ENCODE measurements at places on chromosomes 11 and 22. TPM values are rescaled to one million over a fixed set of nuclear protein-coding genes. Genes with fewer than 3 reads are reported as not detected.

Gene RAD9A
- total RNA-seq: 12.1 TPM

Gene NXPE4
- total RNA-seq: not detected

Gene TSSK2
- total RNA-seq: not detected

Gene PRODH
- total RNA-seq: 4.0 TPM

Gene LRRC51
- 8.3 TPM for total RNA-seq

Gene OR6A2
- total RNA-seq: 0.56 TPM

Gene RIMBP3C
- 0.22 TPM for total RNA-seq

Gene FAM111B
- total RNA-seq: 6.4 TPM

Gene TSKU
- total RNA-seq: 29.2 TPM

Gene RIN1
- 1.9 TPM for total RNA-seq

- DNase-seq: no peak
Measured at GRCh38 chr11:62556875-62557631, 10.4 kb upstream of the AHNAK start.

GRCh38 chr11:69415411-69416142, 65.9 kb upstream of the LINC01488 start:
- no peak for DNase-seq

DNA sequence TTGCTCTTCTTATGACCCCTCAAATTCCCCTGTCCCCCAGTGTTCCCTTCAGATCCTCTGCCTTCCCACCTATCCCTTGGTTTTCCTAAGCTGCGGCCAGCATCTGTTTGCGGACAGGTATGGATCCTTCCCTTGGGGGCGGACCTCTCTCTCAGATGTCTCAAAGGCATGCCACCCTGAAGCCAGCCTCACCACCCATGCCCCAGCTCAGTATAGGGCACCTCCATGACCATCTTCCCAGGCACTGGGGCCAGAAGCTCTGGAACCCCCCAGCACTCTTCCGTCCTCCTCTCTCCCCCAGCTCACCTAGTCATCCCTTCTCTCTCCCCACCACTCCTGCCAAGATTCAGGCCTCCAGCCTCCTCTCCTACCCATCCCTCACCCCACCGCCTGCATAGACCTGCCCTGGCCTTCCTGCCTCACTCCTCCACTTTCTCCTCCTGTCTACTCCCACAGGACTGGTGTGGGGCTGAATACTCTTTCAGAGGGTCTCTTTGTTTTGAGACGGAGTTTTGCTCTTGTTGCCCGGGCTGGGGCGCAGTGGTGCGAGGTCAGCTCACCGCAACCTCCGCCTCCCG, 2.2 kb downstream of the LRRC75B start:
- DNase-seq: no peak

GRCh38 chr11:62264004-62264403, 6.0 kb upstream of the SCGB2A2 start:
- no peak for DNase-seq

GRCh38 chr11:9169595-9170295, 78.3 kb upstream of the SCUBE2 start:
- DNase-seq: no peak

- no peak for DNase-seq
Measured at GRCh38 chr11:116500947-116501602, 271.7 kb downstream of the BUD13 start.

GRCh38 chr11:67269401-67270255, 3.4 kb downstream of the GRK2 start:
- DNase-seq: peak; percentile 5

DNA sequence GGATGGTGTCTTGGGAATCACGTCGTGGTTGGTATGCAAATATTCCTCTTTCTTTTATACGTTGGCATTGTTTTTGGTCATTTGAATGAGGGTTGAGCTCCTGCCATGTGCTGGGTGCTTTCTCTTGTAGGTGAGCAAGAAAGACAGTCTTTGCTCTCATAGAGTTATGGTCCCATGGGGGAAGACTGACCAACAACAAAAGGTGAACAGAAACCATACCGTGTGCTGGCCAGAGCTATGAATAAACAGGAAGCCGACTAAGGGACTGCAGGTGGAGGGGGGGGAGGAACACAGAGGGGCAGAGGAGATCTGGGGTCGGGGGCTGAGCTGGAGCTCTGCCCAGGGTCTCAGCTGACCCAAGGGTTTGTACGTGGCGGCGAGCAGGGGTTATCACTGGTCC, 245.3 kb downstream of the CTTN start:
- DNase-seq: no peak

- DNase-seq: no peak
Measured at GRCh38 chr22:42801252-42802080, 55.6 kb downstream of the ARFGAP3 start.

DNA sequence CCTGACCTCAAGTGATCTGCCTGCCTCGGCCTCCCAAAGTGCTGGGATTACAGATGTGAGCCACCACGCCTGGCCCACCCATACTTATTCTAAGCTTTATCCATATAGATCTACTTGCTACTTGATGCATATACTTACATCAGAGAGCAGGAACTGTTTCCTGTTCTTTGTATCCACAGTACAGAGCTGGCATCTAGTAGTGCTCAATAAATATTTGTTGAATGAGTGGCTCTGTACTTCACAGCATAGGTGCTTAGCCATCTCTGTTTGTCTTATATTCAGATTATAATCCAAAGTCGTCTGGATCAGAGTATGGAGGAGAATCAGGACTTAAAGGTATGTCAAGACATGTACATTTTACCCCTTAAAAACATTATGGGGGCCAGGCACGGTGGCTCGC, 38.6 kb upstream of the DLAT start:
- no peak for DNase-seq

DNA sequence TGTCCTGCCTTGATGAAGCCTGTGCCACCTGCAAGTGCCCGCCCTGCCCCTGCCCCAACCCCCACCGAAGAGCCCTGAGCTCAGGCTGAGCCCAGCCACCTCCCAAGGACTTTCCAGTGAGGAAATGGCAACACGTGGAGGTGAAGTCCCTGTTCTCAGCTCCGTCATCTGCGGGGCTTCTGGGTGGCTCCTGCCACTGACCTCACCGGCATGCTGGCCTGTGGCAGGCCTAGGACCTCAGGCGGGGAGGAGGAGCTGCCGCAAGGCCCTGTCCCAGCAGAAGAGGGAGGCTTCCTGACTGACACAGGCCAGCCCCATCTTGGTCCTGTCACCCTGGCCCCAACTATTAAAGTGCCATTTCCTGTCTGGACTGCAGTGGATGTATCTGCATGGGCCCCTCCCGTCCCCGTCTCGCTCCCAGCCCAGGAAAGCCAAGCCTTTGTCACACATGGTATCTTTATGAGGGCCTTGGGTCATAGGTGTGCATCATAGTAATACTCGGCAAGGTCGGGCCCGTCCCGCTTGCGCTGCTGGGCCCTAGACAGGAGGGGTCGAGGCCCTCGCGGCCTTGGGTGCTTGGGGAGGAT, 882 bp downstream of the FREY1 start:
- no peak for DNase-seq

- peak; percentile 14 for DNase-seq
Measured at GRCh38 chr11:2789331-2789730, 89.5 kb upstream of the KCNQ1OT1 start.

DNA sequence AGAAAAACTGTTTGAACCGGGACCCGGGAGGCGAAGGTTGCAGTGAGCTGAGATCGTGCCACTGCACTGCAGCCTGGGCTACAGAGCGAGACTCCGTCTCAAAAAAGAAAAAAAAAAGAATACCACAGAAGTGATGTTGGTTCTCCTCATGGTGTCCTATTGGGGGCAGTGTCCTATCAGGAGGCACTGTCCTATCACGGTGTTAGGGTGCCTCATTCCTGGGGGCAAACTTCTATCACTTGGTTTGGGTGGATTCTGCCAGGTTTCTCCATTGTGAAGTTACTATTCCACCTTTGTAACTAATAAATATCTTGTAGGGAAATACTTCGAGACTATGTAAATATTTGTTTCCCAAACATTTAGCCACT, 19.6 kb downstream of the PRR14L start:
- no peak for DNase-seq

GRCh38 chr11:124893781-124894401, 3.8 kb downstream of the ROBO4 start:
- DNase-seq: no peak

GRCh38 chr11:77093987-77094840, 8.4 kb upstream of the OMP start:
- DNase-seq: no peak
